ENCODE measurements at places on chromosomes 7 and 10.

DNA sequence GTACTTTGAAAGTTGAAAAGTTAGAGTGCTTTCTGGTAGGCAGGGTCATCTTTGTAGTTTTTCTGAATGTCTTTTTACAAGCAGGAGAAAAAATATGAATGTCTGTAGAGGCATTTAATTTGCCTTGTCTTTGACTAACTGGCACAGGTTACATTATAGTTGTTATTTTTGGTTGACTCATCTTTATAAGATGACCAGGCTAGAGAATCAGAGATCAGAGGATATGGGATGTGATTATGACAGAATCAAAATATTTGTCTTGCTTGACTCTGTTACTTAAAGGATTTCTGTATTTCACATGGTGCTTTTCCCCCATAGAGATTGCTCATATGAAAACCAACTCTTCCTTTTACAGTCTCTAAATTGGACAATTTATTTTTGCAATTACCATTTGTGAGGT, 2.4 kb downstream of the ZMYND11 start:
- no peak for DNase-seq

GRCh38 chr7:102978284-102978683, 65.5 kb downstream of the LRRC17 start:
- no peak for DNase-seq

DNA sequence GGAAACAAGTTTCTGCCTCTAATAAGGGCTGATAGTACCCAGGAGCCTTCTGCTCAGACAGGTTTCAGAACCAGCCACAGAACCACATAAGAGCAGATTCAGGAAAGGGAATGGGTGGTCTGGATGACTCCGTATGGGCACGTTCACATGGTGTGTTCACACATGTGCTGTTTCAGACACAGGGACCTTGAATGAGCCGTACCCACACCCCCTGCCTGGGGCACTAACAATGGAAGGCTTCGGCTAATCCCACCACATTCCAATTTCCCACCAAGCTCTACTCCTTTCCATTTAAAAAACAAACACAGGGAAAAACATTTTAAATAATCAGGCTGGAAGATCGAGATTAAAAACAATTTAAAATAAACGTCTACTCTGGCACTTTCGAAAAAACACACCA, 217.3 kb downstream of the GRID1 start:
- DNase-seq, result no peak

GRCh38 chr7:101869026-101869900, 51.8 kb downstream of the CUX1 start:
- DNase-seq, result no peak

DNA sequence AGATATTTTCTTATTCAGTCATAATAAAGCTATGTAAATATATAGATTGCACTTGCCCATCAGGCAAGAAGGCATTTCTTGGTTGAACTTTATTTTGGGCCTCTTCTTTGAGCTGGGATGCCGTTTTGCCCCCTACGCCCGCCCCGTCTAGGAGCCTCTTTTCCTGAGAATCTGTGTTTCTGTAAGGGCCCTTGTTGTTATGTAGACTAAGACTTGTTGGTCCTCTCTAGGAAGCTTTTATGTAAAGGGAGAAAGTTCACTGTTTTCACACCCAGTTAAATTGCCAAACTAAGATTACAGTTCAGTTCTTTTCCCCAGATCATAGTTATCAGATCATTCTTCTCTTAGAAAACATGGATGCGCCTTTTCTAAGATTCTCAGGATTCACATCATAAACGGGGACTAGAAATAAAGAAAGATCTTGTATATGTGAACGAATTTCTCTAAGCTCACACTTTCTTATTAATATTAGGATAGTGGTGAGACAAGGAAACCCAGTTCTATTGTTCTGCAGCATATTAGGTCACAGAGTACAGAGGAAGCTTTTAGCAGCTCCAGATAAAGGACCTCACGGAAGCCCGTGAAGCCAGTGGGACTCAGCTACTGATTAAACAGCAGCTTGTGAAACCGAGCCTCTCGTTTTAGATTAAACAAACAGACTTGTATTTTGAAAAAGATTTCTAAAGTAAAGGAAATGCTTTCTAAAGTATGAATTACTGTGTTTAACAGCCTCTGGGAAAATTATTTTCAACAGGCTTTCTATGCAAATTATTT, 3.8 kb downstream of the LMTK2 start:
- DNase-seq, result no peak

DNA sequence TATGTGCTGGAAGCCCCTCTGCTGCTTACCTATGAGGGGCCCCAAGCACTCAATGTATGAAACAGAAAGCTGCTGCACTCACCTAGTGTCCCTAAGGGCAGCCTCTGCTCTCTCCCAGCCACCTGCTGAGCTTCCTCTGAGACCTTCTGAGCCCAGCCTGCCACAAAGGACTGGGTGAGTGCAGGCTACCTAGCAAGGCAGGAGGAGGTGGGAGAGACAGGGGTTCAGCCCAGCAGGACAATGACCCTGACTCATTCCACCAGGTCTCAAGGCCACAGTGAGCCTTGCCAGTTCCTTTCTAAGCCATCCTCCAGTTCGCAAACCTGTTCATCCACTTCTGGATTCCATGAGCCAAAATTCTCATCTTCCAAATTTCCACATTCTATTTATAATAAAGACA, 16.3 kb downstream of the VOPP1 start:
- no peak for DNase-seq

- DNase-seq, result no peak
Observed at GRCh38 chr10:6912929-6913328, 332.9 kb upstream of the PRKCQ start.

- no peak for DNase-seq
Observed at GRCh38 chr7:27967639-27968038, 213.0 kb downstream of the JAZF1 start.

DNA sequence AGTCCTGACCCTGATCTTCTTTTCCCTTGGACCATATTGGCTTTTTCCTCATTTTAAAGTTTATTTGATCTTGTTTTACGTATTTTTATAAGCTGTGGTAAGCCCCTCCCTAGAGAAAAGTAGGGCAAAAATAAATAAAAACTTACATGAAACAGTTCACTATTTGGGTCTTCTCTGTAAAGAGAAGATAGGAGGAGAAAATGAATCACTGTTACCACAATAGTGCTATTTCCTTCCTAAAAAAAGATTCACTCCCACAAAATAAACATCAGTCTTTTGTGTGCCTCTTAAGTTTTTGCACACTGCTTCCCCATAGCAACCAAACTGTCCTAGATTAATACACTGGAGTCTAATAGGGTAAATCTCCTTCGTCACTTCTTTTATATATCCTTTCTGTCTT, 1.4 kb upstream of the SVIL start:
- no peak for DNase-seq
